CD4-positive, alpha-beta T cell treated with Interleukin-15 for 1 hour (primary cell): ENCODE measurements at places on chromosomes 2 and 18.

DNA sequence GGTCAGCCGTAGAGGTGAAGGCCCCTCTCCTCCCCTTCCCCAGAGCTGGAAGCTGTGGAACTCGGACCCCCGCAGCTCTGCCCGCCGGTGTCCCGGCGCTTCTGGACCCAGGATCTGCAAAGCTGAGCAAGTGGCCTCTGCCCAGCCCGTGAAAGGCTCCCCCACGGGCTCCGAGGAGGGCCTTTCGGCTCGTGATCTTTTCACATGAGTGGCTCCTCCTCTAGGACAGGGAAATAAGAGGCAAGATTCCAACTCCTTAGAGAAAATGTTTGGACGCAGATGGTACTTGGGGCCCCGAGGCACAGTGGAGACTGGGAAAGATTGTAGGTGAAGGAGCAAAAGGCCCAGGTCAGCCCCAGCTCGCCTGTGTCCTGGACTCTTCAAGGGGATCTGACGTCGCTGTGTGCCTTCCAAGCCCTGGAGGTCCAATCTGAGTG is 48.2 kb upstream of the SP3 start:
- no peak for DNase-seq

GRCh38 chr2:216880509-216881184 is 20.8 kb upstream of the TNP1 start:
- no peak for DNase-seq

DNA sequence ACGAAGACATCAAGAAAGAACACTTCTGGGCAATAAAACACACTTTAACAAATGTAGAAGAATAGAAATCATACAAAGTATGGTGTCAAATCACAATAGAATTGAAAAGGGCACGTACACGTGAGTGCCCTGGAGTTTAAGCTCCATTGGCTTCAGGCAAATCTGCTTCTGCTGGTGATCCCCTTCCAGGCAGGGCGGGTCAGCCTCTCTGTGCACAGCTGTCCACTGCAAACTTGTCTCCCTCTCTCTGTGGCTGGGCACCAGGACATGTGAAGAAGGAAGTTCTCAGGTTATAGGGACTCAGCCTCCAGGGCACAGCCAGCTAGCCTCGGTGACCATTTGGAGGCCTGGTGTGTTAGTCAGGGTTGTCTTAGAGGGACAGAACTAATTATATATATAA is 66.0 kb downstream of the ST3GAL5 start:
- DNase-seq, result no peak

DNA sequence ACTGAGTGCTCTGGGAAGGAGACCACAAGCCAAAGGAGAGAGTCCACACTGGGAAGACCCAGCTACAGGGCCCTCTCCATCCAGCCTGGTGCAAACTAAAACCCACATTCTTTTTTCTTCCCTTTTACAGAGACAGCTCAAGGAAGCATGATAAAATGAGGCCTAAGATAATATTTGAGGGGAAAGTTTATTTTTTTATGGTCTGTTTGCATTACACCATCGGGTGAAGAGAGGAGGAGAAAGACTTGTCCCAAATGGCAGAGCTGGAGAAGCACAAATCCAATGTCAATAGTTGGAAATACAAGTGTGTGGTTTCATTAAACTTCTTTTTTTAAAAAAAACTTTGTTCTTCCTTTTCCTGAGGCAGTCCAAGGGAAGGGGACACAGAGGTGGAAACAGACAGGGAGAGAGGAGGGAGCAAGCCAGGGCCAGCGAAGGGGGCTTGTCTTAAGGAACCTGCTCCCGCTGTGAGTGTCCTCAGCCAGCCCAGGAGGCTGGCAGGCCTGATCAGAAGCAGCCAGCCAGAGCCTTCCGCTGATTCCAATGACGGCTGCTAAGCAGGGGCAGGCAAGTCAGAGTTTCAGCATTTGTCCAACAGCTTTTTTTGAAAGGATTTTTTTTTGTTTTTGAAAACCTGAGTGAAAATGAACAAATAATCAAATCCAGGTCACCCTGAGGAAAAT is 203.8 kb upstream of the SIX2 start:
- no peak for DNase-seq

GRCh38 chr2:70854411-70854810 is 18.8 kb upstream of the CD207 start:
- DNase-seq, result no peak

GRCh38 chr2:3454802-3455201 is 64.5 kb downstream of the ADI1 start:
- no peak for DNase-seq

DNA sequence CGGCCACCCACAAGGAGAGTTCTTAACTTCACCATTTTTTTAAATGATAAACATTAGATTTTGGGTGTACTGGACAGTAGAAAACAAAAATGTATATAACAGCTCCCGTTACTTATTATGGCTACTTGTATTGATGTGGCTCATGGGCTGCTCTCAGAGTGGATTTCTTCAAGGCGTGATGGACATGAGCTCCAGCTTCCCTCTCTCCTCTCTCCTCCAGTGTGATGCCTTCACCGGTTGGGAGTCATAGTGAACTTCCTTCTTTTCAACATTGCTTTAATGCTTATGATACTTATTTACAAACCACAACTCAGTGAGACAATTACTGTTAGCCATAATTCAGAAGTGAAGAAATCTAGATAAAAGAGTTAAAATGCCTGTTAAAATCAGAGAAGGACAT is 515.2 kb downstream of the RNF144A start:
- no peak for DNase-seq

DNA sequence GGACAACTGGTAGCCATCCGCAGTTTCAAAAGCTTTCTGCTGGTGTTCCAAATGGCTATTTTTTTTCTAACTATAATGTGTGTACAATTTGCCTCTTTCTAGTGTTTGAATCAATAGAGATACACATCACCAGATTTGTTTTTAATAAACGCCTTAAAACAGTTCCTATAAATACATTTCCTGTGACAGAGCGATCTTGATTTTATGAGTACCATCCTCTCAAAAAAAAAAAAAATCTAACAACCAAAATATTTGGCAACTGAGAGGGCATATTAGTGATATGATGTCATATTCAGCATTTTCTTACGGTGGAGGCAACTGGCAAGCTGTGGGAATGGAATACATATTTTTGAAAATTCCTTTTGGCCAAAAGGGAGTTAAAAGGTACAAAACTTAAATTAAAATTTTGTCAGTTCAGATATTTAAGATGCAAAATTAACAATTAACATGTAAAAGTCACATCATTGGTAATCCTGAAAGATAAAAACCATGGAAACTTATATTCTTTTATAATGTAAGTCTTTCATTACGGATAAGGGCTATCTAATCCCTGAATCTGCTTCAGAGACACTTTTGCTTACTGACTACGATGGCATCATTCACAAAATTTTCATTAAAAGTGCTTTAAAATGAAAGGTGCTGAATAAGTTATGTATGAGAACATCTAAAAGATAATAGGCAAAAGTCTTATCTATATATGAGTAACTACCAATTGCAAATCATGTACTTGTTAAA is 268.4 kb downstream of the TCF4 start:
- DNase-seq, result no peak

GRCh38 chr2:70743677-70744076 is 24.3 kb downstream of the ADD2 start:
- no peak for DNase-seq

DNA sequence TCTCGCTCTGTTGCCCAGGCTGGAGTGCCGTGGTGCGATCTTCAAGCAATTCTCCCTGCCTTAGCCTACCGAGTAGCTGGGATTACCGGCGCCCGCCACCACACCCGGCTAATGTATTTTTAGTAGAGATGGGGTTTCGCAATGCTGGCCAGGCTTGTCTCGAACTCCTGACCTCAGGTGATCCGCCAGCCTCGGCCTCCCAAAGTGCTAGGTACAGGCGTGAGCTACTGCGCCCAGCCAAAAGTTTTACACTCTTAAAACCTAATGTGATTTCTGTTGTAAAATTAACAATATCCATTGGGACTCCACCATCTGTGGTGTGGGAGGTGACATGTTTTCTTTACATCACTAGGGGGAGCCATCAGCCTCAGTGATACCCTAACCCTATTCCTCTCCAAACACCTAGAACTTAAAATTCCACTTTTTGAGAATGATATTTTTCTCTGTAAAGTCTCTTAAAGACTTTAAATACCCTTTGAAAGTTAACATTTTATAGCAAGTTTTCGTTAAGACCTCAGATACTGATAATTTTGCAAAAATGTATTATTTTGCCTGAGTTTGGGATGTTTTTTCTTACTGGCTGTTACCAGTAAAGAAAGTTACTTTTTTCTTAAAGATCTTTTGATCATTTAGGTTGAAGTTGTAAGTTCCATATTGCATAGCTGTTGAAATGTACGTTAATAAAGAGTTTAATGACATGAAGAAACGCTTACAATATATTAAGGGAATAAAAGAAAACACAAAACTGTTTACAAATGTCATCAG is 11.6 kb upstream of the EIF2AK2 start:
- DNase-seq, result no peak

GRCh38 chr2:99602476-99602875 is 112.7 kb upstream of the REV1 start:
- no peak for DNase-seq

DNA sequence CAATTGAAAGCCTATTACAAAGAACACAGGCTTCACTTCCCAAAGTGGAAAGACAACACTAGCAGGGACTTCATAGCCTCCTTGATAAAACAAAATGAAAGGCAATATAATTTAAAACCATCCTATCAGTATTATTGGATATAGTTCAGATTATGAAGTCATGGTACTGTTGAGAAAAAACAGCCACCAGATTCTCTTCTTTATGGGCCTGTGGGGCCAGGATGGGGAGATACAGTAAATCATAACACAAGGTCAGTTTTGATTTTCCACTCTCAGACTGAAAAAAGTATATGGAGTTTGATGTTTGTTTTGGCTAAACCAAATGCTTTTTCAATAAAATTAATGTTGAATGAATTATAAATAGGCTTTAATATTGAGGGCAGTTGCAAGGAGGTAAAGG is 129.1 kb downstream of the BCL2L11 start:
- no peak for DNase-seq

- DNase-seq, result no peak
Observed at GRCh38 chr2:230895536-230896345, 29.3 kb downstream of the GPR55 start.

DNA sequence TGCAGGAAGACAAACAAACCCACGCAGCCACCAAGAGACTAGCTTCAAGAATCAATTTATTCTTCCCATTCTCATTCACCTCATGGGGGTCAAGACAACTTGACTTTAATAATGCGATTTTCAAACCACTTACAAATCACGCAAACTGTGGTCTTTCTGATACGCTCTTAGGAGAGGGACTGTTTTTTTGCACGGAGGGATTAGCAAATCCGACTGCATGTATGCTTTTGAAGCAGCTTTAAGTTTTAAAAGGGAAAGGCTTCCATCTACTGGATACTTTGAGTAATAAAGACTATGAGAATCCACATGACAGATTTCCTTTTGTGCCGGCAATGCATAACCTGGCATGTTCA is 322.9 kb upstream of the KCNJ3 start:
- no peak for DNase-seq

- DNase-seq, result no peak
Observed at GRCh38 chr2:85273738-85274731, 53.8 kb downstream of the TGOLN2 start.

GRCh38 chr18:79615091-79615490 is 64.5 kb upstream of the CTDP1 start:
- DNase-seq, result no peak

GRCh38 chr18:44725300-44726058 is 44.8 kb downstream of the SETBP1 start:
- peak; percentile 70 for DNase-seq

- no peak for DNase-seq
Observed at GRCh38 chr18:26482569-26482968, 65.8 kb downstream of the KCTD1 start.

- no peak for DNase-seq
Observed at GRCh38 chr2:10135296-10136089, 13.0 kb downstream of the RRM2 start.

DNA sequence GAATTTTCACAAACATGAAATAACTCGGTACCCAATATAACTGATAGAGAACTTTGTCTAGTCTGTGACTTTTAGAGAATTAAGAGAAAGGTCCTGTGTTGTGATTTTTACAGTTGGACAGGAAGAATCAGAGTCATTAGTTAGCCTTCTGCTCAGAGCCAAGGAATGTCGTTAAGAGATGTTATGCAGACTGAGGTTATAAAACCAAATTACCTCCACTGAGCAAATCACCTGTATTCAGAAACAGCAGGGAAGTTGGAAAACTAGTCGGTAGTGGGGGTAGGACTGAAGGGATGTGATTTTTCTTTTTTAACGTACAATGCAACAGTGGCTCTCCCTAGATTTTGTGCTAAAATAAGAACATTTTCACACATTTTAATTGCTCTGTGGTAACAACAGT is 18.5 kb downstream of the TANK start:
- DNase-seq, result no peak

DNA sequence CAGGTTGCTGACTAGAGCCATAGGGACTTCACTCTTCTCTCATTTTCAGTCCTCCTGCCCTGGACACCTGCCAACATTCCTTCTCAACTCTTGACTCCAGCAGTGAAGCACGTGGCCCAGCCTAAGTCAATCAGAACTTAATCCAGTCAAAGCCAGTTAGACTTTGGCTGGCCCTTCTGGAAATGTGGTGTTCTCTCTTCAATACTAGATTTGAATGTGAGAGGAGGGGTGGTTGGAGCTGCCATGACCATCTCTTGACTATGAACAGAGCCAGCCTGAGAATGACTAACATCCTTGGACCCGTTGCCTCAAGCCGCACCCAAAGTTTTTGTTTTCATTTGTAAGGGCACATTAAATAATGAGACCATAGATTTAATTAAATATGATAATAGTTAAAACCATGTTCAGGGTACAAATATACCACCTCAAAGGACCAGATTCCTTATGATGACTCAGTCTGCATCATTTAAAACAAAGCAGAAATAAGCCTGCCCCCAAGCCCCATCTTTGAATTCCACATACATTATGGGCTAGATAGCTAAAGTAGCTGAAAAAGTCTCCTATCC is 49.7 kb upstream of the RASGRP3 start:
- DNase-seq, result no peak

DNA sequence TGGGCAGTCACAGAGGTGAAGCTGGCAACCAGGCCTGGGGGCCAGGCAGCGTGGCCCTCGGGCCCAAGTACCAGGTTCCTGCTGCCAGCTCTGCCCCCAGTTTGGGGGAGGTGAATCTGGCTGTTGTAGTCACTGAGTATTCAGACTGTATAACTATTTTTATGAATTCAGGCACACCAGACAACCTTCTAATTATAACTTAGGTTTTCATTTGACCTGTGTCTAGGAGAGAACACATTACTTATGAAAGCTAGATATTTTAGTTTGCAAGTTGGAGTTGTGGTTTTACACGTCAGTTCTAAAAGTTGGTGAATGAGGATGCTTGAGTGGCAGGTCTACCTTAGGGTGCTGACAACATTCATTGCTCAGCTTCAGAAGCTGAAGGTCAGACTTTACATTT is 71.7 kb downstream of the LIMS1 start:
- DNase-seq, result no peak

DNA sequence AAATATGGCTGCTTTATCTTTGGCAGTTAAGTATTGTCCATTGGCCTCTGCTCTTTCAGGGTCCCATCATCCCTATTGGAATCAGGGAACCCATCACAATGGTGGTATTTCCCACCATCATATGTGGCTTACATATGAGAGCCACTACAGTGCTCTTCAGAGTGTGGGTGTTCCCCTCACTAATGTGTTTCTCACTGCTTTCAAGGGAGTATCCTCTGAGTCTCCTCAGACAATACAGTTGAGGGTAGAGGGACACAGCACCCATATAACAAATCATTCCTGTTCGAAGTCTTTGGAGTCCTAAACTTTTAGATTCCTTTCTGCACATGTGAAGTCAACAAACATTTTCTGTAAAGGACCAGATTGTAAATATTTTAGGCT is 48.8 kb upstream of the DNAJC10 start:
- no peak for DNase-seq

GRCh38 chr2:168119515-168120141 is 127.8 kb downstream of the STK39 start:
- no peak for DNase-seq
